Fibroblast of the conjunctiva (primary cell): ENCODE measurements at places on chromosomes 7 and 10.

- no peak for DNase-seq
Measured at GRCh38 chr7:27156916-27157701, 634 bp upstream of the HOXA7 start.

DNA sequence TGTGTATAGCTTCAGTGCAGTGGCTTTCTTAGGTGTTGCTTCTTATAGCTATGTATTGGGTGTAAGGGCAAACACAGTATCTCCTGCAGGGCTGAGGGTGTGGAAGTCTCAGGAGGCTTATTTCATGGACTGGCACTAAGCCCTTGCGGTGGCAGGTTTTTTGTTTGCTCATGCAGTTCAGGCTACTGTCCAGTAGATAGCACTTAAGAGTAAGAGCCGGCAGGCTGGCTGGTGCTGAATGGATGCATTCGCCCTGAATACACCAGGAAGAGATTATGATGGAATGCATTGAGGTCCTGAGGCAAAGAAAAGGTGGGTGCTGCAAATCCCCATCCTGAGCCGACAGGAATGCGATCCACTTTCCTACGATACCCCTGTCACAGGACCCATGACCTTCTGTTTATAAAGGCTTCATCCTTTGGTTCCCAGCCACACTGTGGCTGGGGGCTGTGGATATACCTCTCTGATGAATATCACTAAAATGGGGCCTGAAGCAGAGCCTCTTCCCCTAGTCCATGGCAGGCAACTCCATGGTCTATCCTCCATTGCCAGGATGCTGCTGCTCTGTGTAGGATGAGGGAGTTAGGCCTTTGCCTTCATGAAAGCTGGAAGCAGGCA lies 44.9 kb downstream of the ANXA8 start:
- peak; percentile 36 for DNase-seq

DNA sequence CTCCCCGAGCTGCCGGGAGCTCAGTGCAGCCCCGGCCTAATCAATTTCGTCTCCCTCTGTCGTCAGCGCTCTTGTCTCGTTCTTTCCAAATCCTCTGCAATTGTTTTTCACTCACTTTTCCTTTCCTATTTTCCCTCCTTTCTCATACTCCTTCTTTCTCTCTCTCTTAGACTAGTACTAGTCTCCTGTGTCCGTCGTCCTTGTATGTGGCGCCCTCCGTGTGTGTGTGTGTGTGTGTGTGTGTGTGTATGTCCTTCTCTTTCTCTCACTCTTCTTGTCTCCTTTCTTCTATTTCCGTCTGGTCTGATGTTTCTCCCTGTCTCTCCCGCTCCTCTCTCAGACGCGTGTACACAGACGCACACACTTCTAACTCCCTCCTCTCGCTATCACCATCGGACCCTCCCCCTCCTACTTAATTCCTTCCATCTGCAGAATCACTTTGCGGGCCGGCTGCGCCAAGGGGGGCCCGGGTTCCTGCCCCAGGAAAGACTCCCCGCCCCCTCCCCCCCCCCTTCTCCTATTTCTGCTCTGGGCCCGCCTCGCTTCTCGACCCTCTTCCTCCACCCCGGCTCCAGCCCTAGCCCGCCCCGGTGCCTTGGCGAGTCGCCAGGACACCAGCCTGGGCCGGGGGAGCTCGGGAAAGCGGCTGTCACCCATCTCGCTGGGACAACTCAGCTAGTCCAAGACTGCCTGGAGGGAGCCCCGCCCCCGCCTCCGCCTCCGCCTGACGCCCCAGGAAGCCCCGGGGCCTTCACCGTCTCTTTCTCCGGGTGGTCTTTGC lies 743 bp upstream of the ZCCHC24 start:
- no peak for DNase-seq

- DNase-seq, result no peak
Measured at GRCh38 chr7:140694592-140694991, 1.9 kb upstream of the NDUFB2 start.

DNA sequence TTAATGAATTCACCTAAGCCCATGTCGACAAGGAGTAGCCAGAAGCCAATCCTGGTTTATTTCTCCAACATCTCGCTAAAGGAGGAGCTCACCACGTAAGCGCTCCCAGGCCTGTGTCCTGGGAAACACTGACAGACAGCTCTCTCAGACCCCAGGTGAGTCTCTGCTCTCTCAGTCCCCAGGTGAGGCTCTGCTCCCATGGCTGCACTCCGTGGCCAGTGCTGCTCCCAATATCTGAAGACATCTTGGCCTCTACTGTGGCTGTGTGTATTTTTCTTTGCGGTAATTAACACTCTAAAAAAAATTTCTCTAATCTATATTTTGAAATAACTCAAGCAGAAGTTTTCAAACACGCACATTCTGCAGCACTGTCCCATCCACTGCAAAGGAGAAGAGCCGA lies 564.5 kb downstream of the PTPRN2 start:
- DNase-seq, result no peak

- DNase-seq, result no peak
Measured at GRCh38 chr7:77735457-77735856, 39.2 kb downstream of the RSBN1L start.

DNA sequence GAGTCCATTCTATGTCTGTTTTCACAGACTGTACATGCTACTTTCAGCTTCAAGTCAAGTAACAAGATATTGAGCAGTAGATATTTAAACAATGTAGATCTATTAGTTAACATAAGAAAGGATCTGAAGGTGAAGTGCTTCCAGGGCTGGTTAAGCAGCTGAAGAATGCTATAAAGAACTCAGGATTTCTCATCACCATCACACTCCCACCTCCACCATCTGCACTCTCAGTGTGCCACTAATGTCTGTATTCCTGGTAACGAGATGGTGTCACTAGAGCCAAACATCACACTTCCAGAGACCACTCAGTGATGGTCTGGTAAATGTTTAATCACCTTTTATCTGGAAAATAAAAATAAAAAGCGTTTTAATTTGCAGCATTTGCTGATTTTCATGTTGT lies 224.0 kb upstream of the FERD3L start:
- DNase-seq, result no peak

GRCh38 chr7:148304456-148304855 lies 286.1 kb upstream of the C7orf33 start:
- no peak for DNase-seq

- DNase-seq, result no peak
Measured at GRCh38 chr7:18140943-18141342, 113.3 kb upstream of the PRPS1L1 start.

GRCh38 chr7:157495594-157495993 lies 158.8 kb downstream of the DNAJB6 start:
- DNase-seq, result no peak

DNA sequence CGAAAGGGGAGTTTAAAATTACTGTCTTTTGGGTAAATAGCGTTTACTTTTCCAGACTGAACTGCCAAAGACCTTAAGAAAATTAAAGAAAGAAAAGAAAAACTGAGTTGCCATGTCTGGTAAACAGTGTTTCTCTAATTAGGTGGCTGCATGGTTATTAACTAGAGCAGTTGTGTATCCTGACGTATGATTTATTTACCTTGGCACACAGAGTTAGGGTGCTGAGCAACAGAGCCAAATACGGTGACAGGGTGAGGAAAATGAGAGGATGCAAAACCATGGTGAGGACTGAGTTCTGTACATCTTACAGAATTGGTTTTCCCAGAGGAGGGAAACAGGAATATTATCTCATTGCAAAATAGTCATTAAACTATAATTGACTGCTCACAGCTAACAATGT lies 546.4 kb upstream of the FZD8 start:
- DNase-seq, result no peak

DNA sequence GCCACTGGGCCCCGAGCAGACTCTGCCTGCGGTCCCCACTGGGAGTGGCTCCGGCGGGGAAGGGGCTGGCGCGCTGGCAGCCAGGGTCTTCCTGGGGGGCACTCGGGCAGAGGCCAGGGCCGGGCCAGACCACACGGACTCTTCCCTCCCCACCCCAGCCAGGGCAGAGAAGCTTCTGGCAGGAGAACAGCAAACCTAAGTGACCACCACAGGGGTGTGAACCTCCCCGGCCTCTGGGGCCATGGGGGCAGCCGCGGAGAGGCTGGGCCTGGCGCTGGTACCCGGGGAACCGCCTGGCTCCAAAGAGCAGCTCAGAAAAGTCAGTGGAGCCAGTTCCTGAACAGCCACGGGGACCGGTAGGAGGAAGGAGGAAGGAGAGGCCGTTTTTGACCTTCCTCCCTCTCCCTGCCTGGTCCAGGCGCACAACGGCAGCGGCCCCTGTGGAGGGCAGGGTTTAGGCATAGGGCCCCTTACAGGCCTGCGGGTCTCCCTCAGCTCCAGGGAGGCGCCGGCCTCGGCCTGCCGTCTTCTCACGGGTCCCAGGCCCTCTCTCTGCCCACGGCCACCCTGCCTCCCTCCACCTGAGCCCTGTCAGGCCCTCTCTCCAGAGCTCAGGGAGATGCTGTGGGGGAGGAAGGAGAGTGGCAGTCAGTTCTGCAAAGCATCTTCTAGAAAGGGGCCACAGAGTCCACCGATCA lies 51.8 kb downstream of the TMEM209 start:
- DNase-seq, result no peak

DNA sequence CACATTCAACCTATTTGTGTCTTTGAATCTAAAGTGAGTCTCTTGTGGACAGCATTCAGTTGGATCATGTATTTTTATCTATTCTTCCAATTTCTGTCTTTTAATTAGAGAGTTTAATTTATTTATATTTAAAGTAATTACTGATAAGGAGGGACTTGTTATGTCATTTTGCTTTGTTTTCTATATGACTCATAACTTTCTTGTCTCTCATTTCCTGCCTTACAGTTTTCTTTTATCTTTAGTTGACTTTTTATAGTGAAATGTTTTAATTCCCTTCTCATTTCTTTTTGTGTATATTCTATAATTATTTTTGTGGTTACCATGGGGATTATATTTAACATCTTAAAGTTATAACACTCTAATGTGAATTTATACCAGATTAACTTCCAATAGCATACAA lies 7.3 kb upstream of the ZNF518A start:
- DNase-seq, result no peak

DNA sequence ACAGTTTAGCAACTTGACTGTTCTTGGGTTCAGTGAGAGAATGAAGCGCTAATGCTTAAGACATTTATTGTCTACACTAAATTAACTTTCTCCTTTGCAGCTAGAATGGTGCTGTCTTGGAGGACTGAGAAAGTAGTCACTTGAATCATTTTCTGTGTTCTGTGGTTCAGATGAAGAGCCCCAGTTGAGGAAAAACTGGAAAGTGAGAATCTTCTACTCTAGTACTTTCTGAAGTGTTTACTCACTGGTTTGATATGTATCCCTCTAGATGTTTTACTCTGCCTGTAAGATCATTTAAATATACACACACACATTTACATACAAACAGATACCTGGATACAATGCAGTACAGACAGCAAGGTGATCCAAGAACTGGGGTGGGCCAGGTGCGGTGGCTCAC lies 308.1 kb downstream of the CAMK1D start:
- no peak for DNase-seq

- DNase-seq, result no peak
Measured at GRCh38 chr7:88278881-88279280, 27.8 kb downstream of the STEAP4 start.

- DNase-seq, result no peak
Measured at GRCh38 chr7:103794424-103794823, 195.0 kb downstream of the RELN start.

DNA sequence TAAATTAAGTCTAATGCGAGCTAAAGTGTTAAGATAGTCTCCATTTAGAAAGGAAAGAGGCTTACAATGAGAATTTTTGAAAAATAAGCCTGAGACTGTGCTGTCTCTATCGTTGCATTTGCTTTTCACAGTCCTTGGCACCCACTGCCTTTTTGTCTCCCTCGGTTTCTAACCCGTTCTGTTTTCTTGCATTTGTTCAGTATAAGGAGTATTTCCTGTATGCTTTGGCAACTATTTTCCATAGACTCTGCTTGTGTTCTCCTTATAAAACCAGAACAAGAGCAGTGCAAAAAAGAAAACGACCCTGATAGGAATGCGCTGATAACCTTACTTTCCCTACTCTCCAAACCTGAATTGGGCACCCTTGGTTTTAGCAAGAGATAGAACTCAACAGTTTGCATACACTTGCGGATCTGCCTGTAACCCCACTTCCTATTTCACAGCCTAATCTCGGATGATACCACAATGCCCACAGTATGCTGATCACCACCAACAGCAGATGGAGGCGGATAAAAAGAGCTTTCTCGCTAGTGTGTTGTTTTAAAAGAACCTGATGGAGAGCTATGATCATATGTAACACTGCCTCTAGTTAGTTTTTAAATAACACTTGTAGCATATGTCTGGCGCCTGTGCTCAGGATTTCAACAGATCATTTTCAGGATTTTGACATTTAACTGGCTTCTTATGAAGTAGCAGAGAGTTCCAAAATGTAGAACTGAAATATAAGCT lies 1.6 kb upstream of the ARHGAP12 start:
- DNase-seq, result no peak

DNA sequence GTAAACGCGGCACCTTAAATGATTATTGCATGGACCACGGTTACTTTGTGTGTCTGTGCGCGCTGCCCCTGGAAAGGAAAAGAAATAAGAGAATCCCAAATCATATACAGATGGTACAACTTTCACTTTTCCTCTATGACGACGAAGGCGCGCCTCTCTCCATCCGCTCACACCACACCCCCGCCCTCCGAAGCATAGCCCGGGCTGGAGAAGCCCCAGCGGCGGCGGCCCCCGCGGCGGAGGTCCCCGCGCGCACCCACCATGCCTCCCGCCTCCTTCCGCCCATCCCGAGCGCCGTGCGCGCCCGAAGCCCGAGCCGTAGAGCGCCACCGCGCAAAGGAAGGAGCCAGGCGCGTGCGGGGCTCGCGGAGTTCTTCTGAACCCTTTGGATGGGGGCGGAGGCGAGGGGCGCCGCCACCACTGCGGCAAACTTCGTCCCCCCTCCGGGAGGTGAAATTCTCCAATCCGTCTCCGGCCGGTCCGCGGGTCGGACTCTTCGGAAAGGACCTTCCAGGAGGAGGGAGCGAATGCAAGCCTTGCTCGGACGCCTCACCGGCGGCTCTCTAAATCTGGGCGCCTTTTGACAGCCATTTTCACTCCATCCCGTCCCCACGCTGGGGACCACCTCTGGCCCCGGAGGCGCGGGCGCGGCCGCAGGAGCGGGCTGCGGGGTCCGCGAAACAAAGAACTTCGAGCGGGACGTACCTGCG lies 588 bp downstream of the GLI3 start:
- DNase-seq, result peak; percentile 52

- DNase-seq, result no peak
Measured at GRCh38 chr7:112575864-112576263, 95.1 kb downstream of the LSMEM1 start.

DNA sequence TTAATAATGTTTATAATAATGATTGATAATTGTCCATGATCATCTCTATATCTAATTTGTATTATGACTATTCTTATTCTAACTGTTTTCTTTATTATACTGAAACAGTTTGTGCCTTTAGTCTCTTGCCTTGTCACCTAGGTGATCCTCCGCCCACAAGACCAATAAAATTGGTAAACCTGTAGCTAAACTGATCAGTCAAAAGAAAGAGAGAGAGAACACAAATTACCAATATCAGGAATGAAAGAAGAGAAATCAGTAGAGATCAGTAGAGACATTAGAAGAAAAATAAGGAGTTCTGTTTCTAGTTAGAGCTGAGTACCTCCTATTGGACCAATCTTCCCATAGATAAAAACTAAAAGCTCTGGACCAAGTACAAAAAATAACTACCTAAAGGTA lies 6.1 kb upstream of the COA1 start:
- no peak for DNase-seq
